NCI-H1436 treated with DMSO at 0.1 percent for 48 hours (cell line): ENCODE measurements at places on chromosomes 3 and 15.

- DNase-seq = no peak
These were observed 210.8 kb downstream of the CHST2 start for GRCh38 chr3:143330296-143330868.

GRCh38 chr3:141384157-141384556 is 15.9 kb downstream of the ZBTB38 start:
- DNase-seq = no peak

GRCh38 chr3:86257955-86258641 is 732.9 kb downstream of the VGLL3 start:
- no peak for DNase-seq

DNA sequence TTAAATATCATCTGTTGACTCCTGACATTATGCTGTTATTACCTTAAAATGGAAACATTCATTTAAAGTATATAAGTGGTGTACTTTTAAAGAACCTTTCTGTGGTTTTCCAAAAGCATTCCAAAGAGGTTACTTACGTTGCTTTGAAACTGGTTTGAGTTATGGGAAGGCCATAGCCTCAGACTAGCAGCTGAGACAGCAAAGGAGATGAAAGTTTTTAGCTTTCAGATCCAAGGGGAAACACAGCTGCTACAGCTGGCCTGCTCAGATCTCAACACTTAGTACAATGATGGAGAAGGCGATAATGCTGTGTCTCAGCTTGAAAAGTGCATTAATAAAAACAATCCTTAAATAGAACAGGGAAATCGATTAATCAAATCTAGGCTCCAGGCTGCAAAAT is 921.1 kb downstream of the ROBO1 start:
- DNase-seq = no peak

DNA sequence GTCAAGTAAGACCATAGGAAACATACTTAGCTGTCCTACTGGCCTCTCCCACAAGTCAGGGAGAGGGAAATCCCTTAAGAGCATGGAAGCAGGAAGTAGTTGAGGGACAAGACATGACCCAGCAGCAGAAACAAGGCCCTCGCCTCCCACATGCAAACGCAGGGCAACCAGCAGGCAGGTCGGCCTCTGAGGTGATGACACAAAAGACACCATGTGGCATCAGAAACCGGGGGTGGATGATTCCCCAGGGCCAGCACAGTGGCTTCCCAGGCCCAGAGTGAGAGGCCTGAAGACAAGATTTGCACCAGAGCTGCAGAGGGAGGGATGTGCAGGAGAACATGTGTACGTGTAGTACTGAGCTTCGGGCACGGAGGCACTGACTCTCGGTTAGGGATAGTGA is 26.3 kb downstream of the PXYLP1 start:
- DNase-seq = no peak
